Skin of body (tissue), 3 donors: ENCODE measurements at places on chromosomes 16 and 17.
A peak's percentile ranks its signal among the peaks of the same experiment; 100 is the strongest.

GRCh38 chr16:25988084-25988483, 296.3 kb downstream of the HS3ST4 start:
- DNase-seq, result no peak

DNA sequence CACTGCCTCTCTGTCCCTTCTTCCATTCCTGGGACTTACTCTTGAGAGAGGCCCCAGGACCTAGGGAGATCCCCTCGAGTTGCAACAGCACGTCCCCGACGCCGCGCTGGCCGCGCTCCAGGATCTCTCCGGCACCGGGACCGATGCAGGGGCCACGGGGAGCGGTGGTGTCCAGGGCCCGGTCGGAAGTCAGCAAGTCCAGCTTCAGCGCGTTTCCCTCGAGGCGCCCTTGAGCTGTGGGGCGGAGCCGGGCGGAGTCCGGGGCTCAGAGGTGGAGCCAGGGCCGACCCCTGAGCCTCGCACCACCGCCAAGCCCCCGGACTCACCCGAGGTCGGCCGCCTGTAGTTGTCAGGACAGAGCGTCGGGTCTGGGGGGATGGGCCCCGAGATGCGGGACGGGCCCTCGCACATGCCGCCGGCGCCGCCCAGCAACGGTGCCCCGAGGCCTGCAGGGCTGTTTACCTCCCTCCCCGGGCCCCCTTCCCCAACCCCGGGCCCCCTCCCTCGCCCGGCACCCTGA, 458 bp downstream of the ENKD1 start:
- no peak for DNase-seq

- DNase-seq, result no peak
These were observed 58.8 kb downstream of the TBX4 start for GRCh38 chr17:61510991-61511390.

- no peak for DNase-seq
These were observed 26.7 kb downstream of the CYB5B start for GRCh38 chr16:69451166-69451565.

DNA sequence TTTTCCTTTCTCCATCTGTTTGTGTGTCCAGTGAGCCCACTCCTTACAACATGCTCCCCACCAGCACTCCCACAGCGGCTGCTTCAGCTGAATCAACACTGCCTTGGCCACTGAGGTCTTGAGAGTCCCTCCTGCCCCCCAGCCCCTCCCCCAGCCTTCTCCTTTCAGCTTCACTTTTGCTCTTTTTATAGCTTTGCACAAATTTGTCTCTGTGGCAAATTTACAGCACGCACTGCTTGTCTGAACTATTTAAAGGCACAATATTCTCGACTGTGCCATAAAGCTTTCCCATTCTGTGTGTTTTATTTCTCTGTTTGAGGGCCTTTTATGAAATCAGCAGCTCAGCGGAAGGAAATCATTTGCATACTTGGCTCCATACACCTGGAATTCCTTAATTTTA, 579.3 kb downstream of the TOX3 start:
- no peak for DNase-seq

DNA sequence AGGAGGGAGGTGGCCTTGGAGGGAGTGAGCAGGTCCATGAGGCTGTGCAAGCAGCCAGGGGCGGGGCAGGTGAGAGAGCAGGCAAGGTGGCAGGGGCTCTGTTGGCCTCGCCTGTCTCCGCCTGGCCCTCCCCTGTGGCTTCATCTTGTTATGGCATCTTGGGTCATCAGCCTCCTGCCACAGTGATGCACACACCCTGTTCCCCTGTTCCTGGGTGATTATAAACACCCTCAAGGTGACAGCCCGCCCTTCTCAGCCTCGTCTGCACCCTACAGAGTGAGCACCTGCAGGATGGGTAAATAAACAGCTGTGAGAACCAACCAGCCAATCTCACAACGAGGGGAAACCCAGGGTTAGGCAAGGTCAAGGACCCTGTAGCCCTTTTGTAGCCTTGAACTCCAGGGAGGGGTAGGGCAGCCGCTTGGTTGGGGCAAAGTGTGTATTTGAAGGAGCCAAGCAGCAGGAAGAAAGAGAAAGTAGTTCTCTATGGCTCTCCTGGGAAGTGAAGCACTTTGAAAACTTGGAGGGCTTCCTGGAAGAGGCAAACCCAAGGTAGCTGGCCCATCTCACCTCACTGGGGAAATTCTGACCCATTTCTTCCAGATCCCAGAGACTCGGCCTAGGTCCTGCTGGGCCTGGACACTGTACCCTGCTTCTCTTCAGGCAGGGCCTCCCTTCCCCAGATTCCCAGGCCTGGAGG, 60.6 kb downstream of the NT5M start:
- DNase-seq, result no peak

DNA sequence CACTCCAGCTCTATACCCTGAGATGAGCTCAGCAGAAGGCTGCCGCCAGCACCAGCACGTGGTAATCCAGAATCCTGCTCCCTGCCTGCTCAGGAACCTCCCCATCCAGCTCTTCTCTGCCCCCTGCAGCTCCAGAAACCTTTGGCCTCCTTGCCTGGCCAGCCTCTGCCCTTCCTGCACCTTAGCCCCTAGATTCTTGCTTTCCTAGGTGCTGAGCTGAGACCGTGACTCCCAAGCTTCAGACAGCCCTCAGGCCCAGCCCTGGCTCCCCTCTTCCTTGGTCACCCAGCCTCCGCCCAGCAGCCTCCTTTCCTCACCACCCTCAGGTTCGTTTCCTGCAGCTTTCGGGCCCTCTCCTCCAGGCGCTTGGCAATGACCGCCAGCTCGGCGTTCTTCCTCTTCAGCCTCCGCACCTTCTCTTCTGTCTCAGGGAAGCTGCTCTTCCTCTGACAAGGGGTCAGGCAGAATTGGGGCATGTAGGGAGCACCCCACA, 2.6 kb downstream of the TSPOAP1 start:
- no peak for DNase-seq

DNA sequence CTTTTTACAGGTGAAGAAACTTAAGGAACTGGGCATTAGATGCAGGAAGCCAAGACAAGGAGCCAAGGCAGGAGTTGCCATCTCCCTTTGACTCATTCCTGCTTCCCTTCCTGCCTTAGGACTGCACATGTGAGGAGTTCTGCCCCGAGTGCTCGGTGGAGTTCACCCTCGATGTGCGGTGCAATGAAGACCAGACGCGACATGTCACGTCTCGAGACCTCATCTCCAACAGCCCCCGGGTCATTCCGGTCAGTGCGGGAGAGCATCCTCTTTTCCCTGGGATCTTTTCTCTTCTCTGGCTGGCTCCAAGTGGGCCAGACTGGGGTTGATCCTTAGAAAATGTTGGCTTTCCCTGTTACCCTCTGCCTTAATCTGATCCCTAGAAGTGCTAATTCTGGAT, 6.6 kb downstream of the POLR2C start:
- DNase-seq, result no peak

DNA sequence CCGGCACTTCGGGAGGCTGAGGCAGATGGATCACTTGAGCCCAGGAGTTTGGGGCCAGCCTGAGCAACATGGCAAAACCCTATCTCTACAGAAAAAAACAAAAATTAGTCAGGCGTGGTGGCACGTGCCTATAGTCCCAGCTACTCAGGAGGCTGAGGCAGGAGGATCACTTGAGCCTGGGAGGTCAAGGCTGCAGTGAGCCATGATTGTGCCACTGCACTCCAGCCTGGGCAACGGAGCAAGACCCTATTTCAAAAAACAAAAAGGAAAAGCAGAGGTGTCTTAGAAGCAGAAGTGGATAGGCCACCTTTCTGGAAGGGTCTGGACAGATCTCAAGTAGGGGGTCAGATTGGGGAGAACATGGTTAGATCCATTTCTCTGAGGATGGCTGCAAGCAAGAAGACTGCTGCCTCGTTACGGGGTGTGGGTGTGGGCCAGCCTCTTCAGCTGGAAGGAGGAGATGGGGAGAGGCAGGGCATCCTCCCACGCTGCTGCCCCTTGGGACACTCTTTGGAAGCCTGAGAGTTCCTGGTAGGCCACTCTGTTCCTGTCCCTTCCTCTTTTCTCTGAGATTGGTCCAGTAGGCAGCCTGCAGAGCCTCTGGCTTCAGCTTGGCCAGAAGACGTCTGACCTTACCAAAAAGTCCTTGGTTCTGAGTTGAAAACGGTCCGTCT, 208.0 kb downstream of the MSI2 start:
- no peak for DNase-seq

GRCh38 chr17:59796785-59797205, 89.3 kb downstream of the VMP1 start:
- DNase-seq, result no peak

DNA sequence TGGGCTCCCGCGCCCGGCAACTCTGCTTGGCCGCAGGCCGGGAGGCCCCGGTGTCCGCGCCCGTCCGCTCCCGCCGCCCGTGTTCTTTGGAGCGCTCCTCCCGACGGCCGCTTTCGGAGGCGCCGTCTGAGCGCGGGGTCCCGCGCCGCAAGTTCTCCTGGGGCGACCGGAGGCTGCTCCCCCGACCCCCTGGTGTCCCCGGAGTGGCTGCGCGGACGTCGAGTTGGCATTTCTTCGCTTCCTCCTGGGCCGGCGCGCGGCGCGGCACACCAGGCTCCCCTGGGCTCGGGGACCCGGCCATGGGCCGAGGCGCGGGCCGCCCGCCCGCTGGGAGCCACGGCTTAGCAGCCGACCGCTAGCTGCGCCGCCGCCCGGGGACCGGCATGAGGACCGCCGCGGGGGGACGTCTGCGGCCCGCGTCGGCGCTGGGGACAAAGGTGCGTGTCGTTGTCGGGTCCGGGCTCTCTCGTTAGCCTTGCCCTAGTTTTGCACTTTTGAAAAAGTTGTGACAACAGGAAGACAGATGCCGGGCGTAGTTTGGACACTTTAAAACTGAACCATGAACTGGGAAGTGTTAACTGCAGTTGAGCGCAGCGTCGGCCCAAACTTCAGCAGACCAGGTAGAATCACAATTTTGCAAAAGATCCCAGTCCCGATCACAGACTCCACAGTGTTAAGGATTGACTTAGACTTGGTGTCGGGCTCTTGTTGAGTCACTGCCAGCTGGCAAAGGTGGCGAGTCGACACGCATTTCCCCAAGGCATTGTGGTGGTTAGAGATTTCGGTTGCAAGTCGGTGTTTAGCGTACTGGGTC, 700 bp downstream of the UBN1 start:
- no peak for DNase-seq

GRCh38 chr16:89042711-89043551, 50.7 kb upstream of the ACSF3 start:
- DNase-seq, result no peak

- peak; percentile 92 for DNase-seq
These were observed 697 bp downstream of the CTF1 start for GRCh38 chr16:30896889-30897733.

GRCh38 chr16:17524656-17525055, 53.9 kb upstream of the XYLT1 start:
- DNase-seq, result no peak

DNA sequence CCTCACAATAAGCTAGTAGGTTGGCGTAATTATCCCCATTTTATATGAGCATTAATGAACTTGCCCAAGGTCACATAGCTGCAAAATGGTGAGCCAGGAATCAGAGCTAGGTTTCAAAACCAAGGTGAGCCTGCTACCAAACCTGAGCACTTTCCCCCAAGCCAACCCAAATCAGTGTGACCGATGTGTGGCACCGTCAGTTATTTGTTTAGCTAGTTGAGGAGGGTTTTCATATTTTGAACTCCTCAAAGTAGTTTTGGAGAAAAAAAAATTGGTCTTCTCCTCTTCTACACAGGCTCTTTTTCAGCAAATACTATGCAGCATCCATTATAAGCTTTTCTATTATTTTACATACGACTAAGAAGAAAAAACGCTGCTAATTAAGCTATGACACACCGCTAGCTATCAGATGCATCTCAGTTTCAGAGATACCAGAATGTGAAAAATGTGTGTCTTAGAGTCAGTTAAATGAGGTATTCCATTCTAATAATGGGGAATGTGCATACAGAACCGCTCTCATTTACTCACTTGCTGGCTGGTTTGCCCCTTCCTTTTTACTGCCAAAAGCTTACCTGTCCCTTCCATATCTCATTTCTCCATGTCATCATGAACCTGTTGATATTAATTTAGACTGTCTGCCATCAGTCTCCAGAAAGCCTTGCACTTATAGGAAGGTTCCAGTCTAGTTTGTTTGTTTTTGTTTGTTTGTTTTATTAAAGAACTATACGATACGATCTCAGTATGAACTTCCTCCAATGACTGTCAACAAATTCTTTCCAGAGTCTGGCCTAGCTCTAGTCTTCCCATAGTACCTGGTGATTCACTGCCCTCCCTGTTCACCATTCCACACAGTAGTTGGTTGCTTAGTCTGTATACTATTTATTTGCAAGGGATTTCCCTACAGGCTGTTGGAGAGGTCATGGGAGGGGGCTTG, 2.2 kb upstream of the TBX4 start:
- no peak for DNase-seq

GRCh38 chr16:84478172-84478947, 26.1 kb downstream of the MEAK7 start:
- no peak for DNase-seq

GRCh38 chr16:11151156-11151884, 104.7 kb downstream of the SOCS1 start:
- no peak for DNase-seq

GRCh38 chr17:81135505-81136278, 29.6 kb upstream of the PVALEF start:
- no peak for DNase-seq

DNA sequence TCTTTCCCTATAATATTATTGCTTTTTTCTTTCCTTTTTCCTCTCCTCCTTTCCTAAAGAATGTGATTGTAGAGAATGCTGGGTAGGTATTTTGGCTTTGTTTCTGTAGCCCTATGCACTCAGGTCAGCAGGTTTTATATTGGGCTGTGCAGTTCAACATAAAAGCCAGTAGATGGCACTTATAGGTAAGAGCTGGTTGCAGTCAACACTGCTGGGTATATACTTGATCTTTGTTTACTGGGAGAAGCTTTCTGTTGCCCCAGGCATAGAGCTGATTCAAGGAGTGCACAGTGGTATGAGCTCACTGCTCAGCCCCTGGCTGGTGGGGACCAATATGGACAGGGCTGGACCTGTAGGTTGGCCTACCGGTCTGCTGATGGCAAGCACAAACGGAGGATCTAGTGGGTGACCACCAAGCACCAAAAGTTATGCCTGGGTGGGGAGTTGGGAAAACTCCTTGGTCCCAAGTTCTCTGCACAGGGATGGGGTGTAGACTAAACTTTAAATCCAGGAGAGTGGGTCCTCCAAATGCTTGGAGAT, 378.9 kb downstream of the PMP22 start:
- DNase-seq, result no peak

GRCh38 chr17:30588798-30589247, 111.6 kb downstream of the GOSR1 start:
- DNase-seq, result no peak

DNA sequence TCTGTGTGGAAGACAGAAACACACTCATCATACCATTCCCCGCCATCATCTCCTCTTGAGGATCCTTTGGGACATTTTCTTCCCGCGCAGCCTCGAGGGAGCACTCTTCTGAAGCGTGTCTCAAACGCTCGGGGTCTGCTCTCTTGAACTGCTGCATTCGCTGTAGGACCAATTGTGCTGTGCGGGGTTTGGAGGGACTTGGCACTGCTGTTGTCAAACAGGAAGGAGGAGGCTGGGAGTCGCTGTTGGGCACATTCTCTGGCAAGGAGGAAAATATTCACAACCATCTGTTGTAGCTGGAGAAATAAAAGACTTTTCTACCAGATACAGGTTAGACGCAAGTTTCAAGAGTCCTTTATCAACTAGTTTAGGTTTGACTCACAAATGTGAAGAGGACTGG, 5.0 kb downstream of the SLX4 start:
- DNase-seq, result no peak

- DNase-seq, result no peak
These were observed at the start of gene MT1H for GRCh38 chr16:56669005-56669839. Gene MT1H (plus strand): TSS chr16:56669814. CDS start chr16:56669885, 71 bp downstream.

- DNase-seq, result no peak
These were observed 55.0 kb upstream of the CBFA2T3 start for GRCh38 chr16:89031715-89032659.
